Brain microvascular endothelial cell (primary cell): ENCODE measurements at places on chromosomes 5 and 9.

DNA sequence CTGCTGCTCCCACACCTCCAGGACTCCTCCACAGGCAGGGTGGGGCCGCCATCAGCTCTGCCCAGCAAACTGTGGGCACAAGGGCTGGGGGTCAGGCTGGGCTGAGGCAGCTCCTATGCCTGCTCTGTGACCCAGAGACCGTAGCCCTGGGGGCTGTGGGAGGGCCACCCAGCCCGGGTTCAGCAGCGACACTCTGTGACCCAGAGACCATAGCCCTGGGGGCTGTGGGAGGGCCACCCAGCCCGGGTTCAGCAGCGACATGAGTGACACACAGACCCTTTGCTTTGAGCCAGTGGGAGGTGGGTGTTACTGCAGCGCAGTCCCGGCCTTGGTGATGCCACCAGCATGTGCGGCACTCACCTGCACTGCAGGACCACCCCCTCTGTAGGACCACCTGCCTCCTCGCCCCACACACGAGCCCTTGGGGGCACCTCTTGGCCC is 118.9 kb upstream of the LPCAT1 start:
- no peak for DNase-seq

- DNase-seq: no peak
Observed at GRCh38 chr5:179431221-179431824, 86.1 kb upstream of the ADAMTS2 start.

DNA sequence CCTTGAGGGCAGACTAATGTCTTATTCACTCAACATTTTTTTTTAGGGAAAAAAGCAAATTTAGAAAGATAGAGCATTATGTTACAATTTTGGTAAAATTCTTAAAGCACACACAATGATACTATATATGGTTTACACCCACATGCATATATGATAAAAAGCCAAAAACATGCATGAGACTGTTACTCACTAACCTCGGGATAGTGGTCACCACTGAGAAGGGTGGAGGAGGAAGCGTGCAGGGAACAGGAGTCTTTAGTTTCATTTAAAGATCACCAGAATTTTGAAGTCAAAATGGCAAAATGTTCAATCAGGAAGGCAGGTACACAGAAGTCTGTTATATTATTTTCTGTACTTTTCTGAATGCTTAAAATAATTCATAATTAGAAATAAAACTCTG is 9.2 kb downstream of the ARL15 start:
- no peak for DNase-seq

DNA sequence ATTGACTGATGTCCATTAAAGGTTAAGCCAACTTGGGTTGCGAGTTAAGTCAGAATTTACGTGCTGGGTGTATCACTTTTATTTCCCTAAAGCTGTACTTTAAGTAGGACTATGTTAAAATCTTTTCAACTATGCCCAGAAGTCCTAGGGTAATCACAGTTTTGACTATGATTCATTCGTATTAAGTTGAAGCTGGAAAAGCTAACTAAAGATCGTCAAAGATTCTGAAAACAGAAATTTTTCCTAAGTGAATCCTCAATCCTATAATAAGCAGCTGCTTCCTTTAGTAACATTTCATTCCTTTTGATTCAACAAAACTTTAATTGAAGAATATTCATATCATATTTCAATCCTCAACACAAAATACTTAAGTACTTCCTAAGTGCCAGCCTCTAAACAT is 460.4 kb downstream of the ACTL7B start:
- no peak for DNase-seq

DNA sequence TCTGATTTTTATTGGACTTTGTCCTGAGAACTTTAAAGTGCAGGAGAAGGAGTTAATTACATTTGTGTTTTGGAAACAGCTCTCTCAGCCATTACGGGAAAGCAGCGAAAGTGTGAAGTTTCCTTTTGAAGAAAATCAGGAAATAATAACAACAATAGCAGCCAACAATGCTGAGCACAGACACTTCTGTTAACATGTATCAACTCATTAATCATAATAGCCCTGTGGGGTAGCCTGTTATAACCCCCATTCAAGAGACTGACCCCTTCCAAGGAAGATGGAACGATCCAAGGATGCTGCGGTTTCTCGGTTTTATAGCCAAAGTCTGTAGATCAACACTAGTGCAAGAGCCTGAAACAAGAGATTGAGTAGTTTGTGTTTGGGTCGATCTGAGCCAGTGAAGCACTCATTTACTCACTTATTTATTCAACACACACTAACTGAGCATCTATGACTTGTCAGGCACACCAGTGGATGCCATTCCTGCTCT is 195.5 kb downstream of the DRD1 start:
- no peak for DNase-seq

- no peak for DNase-seq
Observed at GRCh38 chr5:171966270-171966669, 40.2 kb downstream of the FBXW11 start.

GRCh38 chr5:154543380-154543779 is 65.4 kb upstream of the HAND1 start:
- DNase-seq: peak; percentile 25

GRCh38 chr5:148559461-148559860 is 94.9 kb downstream of the HTR4 start:
- no peak for DNase-seq

- DNase-seq: no peak
Observed at GRCh38 chr5:117473165-117473564, 898.5 kb upstream of the SEMA6A start.

DNA sequence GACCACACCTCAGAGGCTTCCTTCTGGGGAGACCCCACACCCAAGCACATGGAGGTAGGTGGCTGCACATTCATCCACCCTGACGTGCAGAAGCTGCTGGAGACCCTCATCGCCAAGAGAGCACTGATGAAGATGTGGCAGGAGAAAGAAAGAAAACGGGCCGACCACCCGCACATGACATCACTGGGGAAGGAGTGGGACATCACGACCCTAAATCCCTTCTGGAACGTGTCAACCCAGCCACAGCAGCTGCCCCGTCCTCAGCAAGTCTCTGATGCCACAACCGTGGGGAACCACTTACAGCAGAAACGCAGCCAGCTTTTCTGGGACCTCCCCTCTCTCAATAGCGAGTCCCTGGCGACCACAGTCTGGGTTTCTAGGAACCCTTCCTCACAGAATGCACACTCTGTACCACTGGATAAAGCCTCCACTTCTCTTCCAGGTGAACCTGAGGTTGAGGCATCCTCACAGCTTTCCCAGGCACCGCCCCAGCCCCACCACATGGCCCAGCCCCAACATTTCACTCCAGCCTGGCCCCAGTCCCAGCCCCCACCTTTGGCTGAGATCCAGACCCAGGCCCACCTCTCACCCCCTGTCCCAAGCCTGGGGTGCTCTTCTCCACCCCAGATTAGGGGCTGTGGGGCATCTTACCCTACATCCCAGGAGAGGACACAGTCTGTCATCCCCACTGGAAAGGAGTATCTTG is 3.0 kb downstream of the SPATA31E1 start:
- DNase-seq: no peak

DNA sequence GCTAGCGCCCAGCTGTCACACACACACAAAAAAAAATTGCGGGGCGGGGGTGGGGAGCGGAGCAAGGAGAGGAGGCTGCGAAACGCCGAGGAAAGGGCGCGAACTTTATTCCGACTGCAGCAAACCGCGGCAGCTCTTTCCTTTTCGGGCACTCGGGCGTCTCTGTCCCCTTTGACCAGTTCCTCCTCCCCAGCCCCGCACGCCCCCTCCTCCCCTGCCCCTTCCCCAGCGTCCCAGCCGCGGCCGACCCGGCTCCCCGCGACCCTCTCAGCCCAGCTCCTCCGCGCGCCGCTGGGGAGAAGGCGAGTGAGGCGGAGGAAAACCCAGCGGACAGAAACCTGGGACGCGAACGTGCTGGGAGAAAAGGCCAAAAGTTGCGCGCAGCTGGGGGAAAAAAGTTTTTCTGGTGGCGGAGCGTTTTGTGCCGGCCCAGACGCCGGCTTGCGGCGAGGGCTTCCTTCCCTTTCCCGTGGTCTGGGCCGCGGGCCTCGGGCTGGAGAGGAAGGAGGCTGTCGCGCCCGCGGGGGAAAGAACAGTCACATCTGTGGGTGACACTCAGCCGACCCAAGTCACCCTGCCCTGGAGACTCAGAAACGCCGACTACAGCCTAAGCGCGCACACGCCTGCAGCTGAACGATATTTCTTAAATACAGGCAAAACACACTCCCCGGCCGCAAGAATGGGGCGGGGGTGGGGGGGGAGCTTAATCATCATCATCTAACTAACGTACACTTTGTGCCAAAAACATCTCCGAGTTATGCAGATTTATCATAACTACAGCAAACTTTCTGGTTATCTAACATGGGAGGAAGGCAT is 1.1 kb upstream of the BNC2 start:
- DNase-seq: peak; percentile 85

- DNase-seq: no peak
Observed at GRCh38 chr9:89911721-89912604, 307.2 kb downstream of the GADD45G start.

DNA sequence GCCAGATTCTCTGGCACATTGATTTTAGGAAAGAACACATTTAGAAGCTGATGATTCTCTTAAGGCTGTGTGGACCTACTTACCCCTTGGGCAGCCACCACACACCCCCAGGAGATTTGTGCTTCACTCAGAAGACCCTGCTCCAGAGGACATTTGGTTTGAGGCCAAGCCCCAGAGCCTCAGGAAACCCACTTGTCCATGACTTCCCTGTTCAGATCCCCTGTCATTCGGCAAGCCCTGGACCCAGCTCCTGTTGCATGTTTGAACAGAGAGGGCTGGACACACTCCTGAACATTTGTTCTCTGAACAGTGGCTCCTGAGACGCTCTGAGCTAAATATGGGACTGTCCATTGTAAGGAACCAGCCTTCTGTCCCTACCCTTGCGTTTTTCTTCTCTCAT is 82.1 kb downstream of the AMBP start:
- no peak for DNase-seq

DNA sequence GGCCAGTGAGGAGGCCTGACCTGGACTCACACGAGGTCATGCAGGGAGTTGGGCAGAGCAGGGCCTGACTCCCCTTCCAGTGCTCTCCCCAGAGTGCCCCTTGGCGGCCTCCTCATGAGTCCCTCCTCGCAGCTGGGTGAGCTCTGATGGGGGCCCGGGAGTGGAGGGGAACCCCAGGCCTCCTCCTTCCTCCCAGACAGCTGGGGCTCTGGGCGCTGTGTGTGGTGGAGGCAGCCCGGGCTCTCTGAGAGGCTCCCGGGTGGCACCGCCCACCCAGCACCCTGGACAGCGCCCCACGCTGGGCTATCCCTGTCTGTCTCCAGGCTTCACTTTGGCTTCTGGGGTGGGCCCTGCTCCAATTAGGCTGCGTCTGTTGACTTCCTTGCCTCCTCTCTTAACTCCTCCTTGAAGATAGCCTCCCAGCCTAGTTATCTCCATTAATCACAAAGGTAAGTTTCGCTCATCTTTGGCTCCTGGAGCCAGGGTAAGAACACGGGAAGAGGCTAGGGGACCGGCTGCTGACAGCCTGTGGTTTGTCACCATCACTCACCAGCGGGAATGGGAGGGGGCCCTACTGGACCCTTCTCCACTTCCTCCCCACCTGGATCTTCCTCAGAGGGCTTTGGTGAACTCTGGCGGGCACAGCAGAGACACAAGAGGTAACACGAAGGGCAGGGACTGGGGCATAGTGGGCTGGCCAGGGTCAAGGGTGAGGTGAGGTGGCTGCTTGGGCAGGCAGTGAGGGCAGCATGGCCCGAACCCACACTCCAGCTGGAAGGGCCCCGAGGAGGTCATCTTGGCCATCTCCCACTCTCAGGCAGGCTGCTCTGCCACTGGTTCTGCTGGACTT is 13.1 kb downstream of the PSD2 start:
- peak; percentile 29 for DNase-seq

- no peak for DNase-seq
Observed at GRCh38 chr5:154478752-154479159, 729 bp upstream of the HAND1 start.

DNA sequence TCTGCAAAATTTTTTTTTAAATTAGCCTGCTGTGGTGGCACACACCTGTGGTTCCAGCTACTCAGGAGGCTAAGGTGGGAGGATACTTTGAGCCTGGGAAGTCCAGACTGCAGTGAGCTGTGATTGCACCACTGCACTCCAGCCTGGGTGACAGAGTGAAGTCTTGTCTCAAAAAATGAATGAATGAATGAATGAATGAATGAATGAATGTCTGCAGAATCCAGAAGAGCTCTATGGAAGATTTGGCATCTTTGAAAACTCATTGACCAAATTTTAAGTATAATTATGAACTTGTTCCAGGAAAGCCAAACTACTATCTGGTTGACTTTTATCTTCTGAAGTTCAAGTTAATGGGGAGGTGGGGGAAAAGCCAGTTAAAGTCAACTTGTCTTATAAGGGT is 94.2 kb upstream of the ERBIN start:
- no peak for DNase-seq

GRCh38 chr9:125284855-125285254 is 23.2 kb downstream of the GAPVD1 start:
- no peak for DNase-seq

GRCh38 chr5:179243333-179243732 is 101.9 kb downstream of the ADAMTS2 start:
- peak; percentile 36 for DNase-seq

DNA sequence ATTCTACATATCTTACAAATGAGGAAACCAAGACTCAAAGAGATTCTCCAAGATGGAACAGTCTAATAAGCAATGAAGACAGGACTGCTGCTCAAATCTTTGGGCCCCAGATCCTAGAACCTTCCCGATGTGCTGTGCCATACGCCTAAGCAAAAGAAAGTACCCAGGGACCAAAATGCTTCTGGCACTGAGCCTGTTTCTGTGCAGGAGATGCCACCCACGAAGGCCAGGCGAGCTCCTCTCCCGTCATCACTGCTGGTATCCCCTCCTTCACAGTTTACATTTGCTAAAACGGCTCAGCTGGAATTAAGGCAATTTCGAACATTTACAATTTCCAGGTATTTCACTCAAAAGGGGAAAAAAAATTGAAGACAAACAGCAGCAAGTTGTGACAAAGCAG is 277.5 kb downstream of the DENND1A start:
- no peak for DNase-seq

DNA sequence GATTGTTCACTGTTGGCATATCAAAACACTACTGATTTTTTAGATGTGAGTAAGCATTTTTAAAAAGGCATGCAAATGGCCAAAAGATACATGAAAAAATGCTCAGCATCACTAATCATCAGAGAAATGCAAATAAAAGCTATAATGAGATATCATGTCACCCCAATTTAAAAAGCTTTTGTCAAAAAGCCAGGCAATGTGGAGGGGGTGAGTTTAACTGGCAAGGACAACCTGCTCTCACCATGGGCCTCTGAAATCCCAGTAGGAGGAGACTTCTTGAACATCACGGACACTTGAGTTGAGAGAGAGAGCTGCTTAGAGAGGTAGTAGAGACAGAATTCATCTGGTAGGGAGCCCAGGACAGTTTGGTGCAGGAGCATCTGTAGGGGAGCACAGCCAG is 347.1 kb upstream of the MPDZ start:
- no peak for DNase-seq

GRCh38 chr5:112419986-112420864 is 1.1 kb upstream of the EPB41L4A start:
- DNase-seq: peak; percentile 38

- peak; percentile 91 for DNase-seq
Observed at GRCh38 chr9:94867842-94868312, 141.4 kb downstream of the AOPEP start.
